ENCODE measurements at places on chromosomes 6 and 20.

- no peak for DNase-seq
Observed at GRCh38 chr6:136921381-136921935, 643 bp upstream of the SLC35D3 start.

- no peak for DNase-seq
Observed at GRCh38 chr6:162821102-162821501, 93.3 kb downstream of the PACRG start.

DNA sequence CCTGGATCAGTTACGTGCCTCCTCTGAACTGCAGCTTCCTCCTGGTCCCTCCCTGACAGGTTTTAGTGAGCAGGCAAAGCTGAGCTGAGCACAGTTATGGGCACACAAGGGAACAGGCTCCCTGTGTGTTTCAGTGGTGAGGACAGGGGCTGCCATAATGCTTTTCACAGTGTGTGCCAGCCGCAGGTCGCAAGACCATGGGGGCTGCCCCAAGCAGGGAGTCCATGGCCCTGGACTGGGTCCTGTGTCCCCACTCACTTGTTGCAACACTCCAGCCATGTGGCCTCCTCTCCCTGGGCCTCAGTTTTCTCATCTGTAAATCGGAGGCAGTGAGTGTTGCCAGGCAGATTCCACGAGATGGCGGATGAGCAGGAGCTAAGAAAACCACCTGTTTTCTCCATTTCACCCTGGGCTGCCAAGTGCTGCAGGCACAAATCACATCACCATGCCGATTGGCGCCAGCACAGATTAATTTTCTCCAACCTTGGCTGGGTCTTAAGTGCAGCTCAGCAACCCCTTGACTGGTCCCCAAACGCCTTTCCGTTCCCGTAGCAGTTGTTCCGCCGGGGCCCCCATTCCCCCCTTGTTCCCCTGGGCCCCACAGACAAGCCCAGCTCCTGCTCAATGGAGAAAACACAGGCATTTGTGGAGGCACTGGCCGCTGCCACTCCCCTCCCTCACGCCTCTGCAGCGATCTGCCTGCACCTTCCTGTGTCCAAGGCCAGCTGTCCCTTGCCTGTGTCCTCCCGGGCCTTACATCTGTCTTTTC lies 57.1 kb upstream of the NNAT start:
- no peak for DNase-seq

DNA sequence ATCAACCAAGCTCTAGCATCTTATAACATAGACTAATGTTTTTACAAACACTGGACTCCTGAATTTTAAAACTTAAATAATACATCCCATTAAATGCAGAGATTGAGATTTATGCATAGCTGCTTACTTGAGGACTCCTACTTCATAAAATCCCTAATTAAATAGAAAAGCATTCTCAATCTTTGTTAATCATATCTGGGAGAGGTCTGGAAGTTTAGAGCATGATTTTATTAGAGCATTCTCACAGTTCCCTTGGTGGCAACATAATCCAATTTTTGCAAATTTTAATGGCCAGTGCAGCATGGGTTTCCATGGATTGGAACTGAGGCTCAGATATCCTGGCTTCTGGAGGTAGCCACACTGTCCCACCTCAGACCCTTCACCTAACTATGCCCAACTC lies 19.5 kb downstream of the BTBD3 start:
- DNase-seq: no peak

GRCh38 chr20:38635721-38636288 lies 34.2 kb downstream of the ARHGAP40 start:
- DNase-seq: no peak
